ENCODE measurements at places on chromosomes 3 and 15. TPM values are rescaled to one million over a fixed set of nuclear protein-coding genes. Genes with fewer than 3 reads are reported as not detected.

DNA sequence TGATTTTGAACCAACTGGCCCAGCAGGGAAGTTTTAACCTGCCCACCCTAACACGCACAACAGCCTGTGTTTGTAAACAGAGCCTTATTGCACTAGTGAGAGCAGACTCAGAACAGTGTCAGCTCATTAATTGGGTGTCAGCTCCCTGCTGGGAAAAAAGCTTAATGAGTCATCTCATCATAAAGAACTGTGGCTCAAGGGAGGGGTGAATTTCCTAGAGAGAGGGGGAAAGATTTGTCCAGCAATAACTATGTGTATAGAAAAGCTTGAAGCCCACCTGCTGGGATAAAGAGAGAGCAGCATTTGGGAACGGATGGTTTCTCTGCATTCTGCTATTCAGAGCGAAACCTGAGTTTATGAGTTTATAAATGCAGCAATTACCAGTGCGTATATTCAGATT, 48.9 kb upstream of the GMNC start:
- no peak for DNase-seq

GRCh38 chr3:64444490-64445108, 219.3 kb upstream of the PRICKLE2 start:
- DNase-seq: peak; percentile 20

DNA sequence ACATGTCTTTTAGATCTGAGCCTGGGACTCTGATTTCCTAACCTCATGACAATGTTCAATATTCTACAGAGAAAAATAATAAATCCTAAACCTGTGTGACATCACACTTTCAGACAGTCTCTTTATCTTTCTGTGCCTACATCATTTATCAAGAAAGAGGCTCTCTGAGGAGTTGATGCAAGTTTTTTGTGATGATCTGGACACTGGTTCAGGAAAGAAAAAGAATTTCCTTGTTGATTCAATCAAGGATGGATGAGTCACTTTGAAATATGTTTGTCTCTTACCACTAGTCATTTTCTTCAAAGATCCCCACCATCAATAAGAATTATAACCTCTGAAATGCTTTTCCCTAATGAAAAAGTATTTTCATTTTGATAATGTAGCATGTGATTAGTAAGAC, 404.6 kb downstream of the WDR72 start:
- DNase-seq: no peak

DNA sequence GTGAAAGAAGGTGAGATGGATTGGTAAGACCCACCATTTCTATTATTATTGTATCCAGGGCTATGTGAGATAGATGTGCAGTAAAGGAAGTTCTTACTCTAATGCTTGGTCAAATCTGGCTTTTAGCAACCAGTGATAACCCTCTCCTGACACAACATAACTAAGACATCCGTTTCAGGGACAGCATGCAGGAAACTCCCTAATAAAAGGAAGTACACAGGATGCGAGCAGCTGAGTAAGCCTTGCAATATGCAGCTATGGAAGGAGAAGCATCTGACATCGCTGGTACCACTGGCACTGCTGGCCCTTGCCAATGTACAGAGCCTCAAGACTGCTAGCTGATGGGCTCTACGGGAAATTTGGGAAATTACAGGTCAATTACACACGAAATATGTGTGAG, 662.3 kb downstream of the NR2F2 start:
- DNase-seq: no peak

DNA sequence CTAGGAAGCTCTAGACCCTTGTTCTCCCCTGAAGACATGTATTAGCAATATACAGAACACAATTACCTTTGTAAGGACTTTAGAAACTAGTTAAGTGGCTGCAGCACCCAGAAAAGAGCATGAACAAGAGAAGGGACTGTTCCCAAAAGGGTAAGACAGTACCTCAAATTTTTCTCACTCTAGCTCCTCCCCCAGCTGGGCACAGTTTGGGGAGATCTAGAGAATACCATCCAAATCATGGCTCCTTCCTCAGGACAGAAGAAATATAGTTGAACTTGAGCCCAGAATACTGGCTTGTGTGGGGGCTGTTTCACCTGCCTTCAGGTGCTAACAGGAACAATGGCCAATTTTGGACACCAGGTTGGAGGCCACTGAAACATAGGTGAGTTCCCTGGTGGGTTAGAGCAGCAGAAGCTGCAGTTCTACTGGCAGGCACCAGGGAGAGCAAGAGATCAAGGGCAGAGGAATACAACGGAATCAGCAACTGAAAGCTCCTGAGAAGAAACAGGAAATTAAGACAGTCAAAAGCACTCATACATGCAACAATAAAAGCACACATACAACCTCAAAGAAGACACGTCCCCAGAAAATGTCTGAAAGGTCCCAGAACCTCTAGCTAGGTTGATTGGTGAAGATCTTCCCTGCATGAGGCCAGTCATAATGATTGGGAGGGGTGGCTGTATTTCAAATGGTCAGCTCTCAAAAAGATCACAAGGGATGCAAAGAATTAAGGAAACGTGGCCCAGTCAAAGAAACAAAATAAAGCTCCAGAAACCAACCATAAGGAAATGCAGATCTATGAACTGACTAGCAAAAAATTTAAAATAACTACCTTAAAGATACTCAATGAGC, 104.9 kb upstream of the ASB14 start:
- DNase-seq: no peak

DNA sequence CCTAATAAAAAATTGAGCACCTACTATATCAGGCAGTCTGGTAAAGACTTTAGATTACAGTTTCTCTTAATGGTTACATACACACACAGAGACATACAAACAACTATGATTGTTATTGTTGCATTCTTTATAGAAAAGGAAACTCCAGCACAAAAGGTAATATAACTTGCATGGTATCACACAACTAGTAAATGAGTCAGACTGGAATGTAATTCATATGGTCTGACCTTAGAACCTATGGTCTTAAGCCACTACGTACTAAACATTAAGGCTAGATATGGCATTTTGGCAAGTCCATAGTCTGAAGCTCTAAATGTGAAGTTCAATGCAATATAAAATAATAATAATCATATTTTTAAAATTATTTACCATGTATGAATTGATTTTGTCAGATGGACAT, 380.6 kb downstream of the LSAMP start:
- no peak for DNase-seq

GRCh38 chr15:29156521-29156920, 113.1 kb downstream of the NSMCE3 start:
- DNase-seq: no peak

DNA sequence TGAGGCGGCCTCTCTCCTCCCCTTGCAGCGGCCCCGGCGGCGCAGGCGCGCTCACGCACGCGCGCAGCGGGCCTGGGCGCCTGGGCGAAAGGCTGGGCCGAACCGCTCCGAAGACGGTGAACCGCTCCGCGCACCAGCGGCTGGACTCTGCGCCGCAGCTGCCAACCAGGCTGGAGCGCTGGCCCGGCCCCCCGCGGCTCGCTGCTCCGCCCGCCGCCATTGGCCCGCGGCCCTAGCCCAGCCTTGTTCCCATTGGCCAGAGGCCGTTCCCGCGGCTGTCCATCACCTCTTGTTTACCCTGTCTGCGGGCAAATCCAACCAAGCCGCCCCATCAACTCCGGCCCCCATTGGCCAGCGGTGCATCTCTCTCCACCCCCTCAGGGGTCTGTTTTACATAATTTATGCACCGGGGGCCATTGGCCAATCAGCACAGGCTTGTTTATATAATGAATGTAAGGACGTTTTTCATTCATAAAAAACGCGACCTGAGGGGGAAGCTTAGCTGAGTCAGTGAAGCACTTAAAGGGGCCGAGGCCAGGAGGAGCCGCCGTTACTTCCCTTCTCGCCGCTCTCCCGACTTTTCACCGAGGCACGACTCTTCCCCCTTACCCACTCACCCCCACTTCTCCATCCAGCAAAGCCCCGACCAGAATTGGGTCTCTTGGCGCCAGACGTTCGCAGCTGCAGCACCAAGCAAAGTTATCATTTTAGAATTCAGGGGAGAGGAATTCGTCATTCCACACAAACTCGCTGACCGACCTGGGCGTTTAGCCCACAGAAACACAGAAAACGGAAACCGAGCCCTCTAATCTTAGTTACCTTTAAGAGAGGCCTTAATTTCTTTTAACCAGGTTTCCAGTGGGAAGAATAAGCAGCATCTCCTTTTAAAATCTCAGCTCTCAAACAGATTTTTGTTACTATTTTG, at the start of gene ETV5:
Gene ETV5 (minus strand): TSS at position 149 of the 925 bp plus-strand sequence. CDS start 3,221 bp downstream, outside the sequence.
- peak; percentile 99 for DNase-seq

DNA sequence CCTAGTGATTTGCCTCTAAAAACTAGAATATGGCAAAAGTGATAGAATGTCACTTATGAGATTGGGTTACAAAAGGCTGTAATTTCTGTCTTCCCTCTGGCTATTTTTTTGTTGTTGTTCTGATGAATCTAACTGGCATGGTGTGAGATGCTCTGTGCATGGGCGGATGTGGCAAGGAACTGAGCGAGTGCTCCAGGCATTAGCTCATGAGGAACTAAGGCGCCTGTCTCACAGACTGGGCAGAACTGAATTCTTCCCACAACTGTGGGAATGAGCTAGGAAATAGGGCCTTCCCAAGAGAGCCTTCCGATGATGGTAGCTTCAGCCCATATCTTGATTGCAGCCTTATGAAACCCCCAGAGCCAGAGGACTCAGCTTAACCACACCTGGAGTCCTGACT, 222.5 kb downstream of the NR2F2 start:
- no peak for DNase-seq

- DNase-seq: no peak
Observed at GRCh38 chr3:109804697-109805096, 467.4 kb upstream of the DPPA4 start.

GRCh38 chr3:17412950-17413530, 329.4 kb downstream of the TBC1D5 start:
- no peak for DNase-seq

DNA sequence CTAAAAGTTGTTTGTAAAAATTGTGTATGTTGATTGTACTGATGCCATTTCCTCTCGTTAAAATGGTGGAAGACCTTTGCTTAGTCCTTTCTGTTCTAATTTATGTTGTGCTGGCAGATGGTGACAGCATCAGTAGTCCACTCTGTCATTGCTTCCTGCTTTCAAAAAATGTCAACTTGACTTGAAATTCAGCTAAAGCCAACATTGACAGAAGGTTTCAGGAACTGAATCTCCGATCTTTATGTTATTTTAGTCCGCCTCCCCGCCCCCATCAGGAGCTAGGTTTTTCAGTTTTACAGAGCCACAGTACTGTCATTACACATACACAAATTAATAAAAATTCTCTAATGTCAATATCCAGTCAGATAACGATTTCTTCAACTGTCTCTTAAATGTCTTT, 1.5 kb downstream of the CEP63 start:
- peak; percentile 62 for DNase-seq

- DNase-seq: peak; percentile 68
Observed at GRCh38 chr15:57509126-57509525, 82.6 kb upstream of the MYZAP start.

GRCh38 chr15:54364961-54365360, 386.7 kb downstream of the UNC13C start:
- no peak for DNase-seq

- DNase-seq: no peak
Observed at GRCh38 chr15:65476903-65477302, 40.6 kb downstream of the DPP8 start.

DNA sequence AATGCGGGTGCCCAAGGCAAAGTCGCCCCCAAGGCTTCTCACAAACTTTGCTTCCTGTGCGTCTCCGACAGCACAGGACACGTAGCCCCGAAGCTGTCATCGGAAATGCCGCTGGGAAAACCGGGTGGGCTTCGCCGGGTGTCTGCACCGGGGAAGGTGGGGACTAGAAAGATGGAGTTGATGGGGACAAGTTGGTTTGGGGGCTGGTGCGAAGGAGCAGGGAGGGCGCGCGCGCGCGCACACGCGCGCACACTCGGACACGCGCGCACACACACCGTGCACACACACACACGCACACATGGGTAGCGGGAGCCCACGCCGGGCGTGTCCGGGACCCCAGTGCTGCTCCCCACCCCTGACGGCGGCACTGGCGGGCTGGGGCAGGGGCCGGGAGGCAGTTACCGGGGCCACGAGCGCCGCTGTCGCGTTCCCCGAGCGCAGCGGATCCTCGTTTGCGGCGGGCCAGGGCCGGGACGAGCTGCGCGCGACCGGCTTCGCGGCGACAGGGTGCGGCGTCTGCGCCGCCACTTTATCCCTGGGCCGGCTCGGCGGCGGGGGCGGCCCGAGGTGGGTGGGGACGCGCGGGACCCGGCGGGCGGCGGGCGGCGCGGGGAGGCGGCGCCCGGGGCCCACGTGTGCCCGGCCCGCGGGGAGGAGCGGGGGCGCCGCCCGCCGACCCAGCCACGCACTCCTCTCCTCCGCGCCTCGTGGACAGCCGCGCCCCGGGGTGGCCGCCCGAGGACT, 539 bp upstream of the MGLL start:
- DNase-seq: peak; percentile 92

DNA sequence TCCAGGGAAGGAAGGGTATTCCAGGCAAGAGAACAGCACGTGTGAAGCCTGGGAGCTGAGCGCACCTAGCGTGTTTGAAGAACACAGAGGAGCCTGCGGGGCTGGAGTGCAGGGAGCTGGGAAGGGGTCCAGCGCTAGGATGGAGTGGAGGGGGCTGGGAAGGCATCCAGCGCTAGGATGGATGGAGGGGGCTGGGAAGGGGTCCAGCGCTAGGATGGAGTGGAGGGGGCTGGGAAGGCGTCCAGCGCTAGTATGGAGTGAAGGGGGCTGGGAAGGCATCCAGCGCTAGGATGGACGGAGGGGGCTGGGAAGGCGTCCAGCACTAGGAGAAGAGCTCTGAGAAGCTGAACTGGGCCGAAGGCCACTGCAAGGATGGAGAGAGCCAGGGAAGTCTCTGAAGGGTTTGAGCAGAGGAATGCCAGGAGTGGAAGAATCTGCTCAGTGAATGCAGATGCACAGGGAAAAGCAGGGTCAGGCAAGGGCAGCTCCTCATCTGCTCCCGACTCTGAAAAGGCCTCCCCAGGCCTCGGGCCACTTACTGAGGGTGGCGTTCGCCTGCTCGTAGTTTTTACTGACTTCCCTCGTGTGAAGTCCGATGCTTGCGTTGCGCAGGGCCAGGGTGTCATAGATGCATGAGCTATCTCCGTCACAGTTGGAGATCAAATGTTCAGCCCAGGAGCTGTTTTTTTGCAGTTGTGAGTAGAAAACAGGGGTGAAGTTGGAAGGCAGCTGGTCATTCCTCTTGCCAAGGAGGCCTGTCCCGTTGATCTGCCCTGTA, 39.8 kb downstream of the MUC20 start:
- no peak for DNase-seq

- DNase-seq: no peak
Observed at GRCh38 chr15:101198800-101199199, 53.0 kb downstream of the CHSY1 start.

- no peak for DNase-seq
Observed at GRCh38 chr15:82110144-82110543, 64.3 kb upstream of the MEX3B start.

THSD4 gene
- 80.3 TPM for total RNA-seq

ZNF621 gene
- 10.9 TPM for total RNA-seq

SEC61A1 gene
- total RNA-seq: 78.3 TPM

SERPINI2 gene
- 1.5 TPM for total RNA-seq

CHST2 gene
- total RNA-seq: 2.7 TPM

TEX55 gene
- total RNA-seq: not detected

PLA1A gene
- total RNA-seq: 6.1 TPM

KBTBD13 gene
- 2.8 TPM for total RNA-seq

SYNPR gene
- total RNA-seq: 8.2 TPM

ITGA11 gene
- 20.1 TPM for total RNA-seq
